ENCODE measurements at places on chromosomes 3 and 15. TPM values are rescaled to one million over a fixed set of nuclear protein-coding genes. Genes with fewer than 3 reads are reported as not detected.

Gene IDH3A
- total RNA-seq: 60.8 TPM

GRCh38 chr3:151214459-151214858 lies 11.4 kb upstream of the GPR171 start:
- DNase-seq: no peak

Gene LCTL
- total RNA-seq: not detected

- peak; percentile 85 for DNase-seq
These were observed 309.7 kb downstream of the SLC9A9 start for GRCh38 chr3:143538577-143538981.

Gene GP9
- not detected for total RNA-seq

Gene RUVBL1
- total RNA-seq: 50.6 TPM

- DNase-seq: no peak
These were observed 6.1 kb upstream of the KPNA1 start for GRCh38 chr3:122520861-122521260.

Gene ADAMTSL3
- 2.0 TPM for total RNA-seq

All from fibroblast of the aortic adventitia (primary cell).